Hindlimb muscle (tissue), 1 donor: ENCODE measurements at places on chromosomes 12 and 14.

DNA sequence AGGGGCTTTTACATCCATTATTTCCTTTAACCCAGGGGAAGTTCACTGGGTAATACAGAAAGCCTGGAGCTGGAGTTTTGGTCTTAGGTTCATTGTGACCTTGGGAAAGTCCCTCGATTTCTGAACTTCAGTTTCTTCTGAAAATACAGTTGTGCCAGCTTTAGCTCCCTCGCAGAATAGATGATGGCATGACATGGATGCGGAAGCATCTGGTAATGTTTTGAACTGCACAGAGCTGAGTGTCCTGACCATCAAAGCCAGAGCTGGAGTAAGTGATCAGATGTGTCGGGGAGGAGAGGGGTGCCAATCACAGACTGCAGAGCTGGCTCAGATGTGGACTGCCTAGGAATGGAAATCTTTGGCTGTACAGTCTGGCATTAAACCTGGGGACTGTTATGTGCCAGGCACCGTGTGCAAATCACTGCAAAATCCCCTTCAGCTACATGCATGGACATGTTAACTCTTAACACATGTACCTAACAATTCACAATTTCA is 180.9 kb downstream of the ETV6 start:
- DNase-seq = no peak

DNA sequence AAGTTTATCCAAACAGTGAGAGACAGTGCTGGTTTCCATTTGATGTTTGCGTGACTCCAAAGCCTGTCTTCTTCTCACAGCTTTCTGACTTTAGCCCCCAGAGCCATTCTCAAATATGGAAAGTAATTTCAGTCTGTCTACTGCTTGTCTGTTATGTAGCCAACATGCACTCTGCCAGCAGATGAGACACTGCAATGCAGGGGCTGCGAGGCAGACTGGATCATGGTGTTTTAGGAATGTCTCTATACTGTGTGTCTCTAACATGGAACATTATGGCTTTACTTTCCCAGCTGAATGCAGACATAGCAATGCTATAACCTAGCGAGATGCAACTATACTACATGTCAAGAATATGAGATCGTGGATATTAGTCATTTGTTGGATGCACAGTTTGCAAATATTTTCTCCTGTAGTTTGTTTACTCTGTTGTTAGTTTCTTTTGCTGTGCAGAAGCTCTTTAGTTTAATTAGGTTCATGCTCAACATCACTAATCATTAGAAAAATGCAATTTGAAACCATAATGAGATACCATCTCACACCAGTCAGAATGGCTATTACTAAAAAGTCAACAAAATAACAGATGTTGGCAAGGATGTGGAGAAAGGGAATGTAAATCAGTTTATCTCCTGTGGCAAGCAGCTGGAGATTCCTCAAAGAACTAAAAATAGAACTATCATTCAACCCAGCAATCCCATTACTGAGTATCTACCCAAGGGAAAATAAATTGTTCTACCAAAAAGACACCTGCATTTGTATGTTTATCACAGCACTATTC is 235.8 kb upstream of the TMTC1 start:
- peak; percentile 11 for DNase-seq

DNA sequence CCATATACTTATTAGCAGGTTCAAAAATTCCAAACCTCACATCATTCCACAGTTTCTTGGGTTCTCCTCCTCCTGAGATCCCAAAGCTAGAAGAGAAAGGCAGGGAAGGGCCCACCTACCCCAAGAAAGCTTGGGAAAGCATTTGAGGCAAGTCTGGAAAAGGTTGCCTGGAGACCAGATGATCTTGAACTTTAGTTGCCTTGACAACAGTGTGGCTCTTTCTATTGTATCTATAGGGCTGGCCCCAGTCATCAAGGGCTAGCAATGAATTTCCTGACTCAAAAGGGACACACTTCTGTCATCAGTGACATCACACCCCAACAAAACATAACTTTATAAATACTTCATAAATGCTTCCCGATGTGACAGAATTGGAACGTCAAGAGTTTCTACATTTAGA is 40.0 kb downstream of the ZFYVE1 start:
- DNase-seq = no peak

GRCh38 chr12:123532808-123533649 is 490 bp downstream of the RILPL1 start:
- peak; percentile 60 for DNase-seq

DNA sequence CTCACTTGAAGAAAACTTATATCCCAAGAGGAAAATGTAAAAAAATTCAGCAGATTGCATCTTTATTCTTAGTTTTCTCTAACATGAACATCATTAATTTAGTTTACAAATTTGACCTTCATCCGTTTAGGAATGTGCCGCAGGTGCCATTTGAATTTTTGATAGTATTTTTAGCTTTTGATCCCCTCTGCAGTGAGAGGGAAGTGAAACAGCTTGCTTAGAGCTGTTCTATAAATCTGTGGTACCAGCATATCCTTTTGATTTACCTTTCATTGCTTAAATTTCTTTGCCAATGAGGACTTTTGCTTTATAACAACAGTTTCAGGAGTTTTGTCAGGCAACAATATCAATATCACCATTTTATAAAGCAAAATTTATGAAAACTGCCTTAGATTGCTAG is 32.7 kb downstream of the DUSP6 start:
- DNase-seq = no peak

DNA sequence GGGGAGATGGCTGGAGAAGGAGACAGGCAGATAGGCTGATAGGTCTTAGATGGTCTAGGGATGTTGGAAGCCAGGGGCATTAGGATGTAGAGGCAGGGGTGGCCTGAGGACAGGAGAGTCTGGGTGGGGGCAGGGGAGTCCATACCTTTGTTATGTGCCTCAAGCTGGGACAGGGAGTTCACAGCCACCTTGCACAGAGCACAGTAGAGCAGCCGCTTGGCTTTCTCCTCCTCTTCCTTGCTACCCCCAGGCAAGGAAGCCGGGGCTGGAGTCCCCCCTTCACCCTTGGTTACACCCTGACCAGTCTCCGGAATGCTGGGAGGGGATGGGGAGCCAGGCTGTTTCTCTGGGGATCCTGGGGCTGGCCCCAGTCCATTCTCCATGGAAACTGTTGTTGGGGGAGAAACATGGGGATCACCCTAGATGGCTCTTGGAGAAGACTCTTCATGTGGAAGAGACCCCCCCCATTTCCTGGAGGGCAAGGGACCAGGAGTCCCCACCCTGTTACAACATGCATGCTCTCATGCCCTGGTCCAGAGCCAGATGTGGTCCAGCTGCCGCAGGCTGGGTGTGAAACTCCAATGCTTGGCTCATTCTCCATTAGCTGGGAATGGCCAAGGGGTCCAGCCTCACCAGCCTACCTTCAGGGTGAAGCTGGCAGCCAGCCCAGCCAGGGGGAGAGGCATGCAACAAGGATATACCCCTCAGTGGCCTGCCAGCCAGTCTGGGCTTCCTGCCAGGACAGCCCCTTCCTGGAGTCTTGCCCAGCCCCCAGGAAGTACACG is 7.2 kb upstream of the GPR84 start:
- DNase-seq = no peak

DNA sequence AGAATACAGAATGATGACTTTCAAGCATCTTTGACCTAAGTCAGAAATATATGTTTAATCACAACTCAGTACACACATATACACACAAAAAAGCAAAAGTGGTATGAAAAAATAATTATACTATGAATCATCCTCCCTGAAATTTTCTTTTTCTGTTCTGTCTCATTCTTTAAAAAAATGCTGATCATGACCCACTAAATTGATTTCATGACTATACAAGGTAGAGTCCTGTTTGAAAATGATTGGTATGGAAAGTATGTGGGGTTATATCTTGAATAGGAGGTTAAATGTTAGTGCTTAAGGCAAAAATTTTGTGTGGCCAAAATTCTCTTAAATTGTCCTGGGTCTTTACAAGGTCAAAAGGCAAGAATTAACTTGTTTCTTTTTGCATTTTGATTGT is 80.4 kb downstream of the SUDS3 start:
- DNase-seq = no peak

DNA sequence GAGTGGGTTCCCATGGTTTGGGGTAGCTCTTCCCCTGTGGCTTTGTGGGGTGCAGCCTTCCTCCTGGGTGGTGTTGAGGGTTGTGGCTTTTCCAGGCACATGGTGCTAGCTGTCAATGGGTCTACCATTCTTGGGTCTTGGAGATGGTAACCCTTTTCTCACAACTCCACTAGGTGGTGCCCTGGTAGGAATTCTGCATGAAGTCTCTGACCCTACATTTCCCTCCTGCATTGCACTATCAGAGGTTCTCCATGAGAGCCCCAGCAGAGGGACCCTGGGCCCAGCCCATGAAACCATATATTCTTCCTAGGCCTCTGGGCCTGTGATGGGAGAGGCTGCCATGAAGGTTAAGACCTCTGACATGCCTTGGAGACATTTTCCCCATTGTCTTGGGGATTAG is 1093.3 kb downstream of the SLC16A7 start:
- no peak for DNase-seq

- no peak for DNase-seq
These were observed 11.4 kb upstream of the CATSPERB start for GRCh38 chr14:91743305-91743653.

DNA sequence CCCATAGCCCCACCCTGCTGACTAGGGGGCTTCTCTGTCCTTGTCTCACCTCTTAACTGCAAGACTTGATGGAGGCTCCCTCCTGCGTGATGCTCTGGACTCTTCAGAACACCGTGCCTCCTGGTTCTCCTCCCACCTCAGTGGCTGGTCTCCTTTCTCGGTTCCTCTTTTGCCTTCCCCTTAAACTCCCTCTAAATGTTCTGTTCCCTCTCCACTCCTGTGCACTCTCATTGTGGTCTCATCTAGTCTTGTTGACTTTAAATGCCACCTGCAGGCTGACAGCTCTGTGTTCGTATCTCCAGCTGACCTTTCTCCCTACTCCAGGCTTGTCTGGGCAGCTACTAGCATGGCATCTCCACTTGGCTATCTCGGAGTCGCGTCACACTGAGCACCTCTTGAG is 28.3 kb downstream of the DYNC1H1 start:
- no peak for DNase-seq

DNA sequence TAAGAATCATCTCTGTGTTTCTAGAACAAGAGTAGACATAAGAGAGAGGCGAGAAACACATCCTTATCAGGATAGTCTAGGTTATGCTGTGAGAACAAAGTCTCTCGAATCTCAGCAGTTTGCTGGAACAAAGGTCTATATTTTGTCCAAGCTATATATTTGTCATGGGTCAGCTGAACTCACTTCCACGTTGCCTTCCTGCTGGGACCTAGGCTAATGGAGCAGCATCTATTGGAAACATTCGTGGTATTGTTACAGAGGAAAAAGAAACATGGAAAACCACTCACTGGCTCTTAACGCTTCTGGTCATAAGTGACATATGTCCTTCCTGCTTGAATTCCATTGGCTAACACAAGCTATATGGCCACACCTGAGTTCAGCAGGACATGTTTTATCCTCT is 112.6 kb upstream of the DYRK2 start:
- DNase-seq = no peak
